ENCODE measurements at places on chromosomes 2 and 18.

GRCh38 chr18:56570978-56571377 is 67.4 kb downstream of the TXNL1 start:
- no peak for DNase-seq

- DNase-seq = no peak
Observed at GRCh38 chr18:6874315-6874714, 144.8 kb downstream of the ARHGAP28 start.

GRCh38 chr2:195532255-195532627 is 124.8 kb upstream of the SLC39A10 start:
- DNase-seq = no peak

DNA sequence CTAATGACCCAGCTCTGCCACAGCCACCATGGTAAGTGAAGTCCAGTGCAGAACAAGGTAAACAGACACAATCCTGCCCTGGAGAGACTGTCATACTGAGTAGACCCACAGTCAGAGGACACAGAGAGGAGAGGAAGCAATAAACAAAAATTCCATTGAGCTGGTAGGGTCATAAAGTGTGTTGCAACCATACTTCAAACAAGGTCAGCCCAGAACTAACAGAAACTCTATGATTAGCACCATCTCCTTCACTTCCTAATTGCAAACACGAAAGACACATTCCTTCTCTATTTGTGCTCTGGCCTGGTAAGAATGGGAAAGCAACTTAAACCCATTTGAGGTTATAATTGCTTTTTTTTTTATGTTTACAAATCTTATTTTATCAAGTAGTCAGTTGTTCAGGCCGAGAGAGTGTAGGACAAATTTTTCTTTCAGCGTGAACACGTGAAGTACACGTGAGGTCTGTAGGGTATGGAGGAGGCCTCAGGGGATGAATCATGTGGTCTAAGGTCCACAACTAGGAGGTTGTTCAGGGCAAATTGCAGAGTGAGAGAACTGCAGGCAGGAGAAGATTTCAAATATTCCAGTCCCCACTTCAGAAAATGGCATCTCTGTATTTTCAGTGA is 71.4 kb upstream of the GLS start:
- DNase-seq = no peak

GRCh38 chr2:181467966-181468707 is 11.0 kb downstream of the ITGA4 start:
- no peak for DNase-seq

DNA sequence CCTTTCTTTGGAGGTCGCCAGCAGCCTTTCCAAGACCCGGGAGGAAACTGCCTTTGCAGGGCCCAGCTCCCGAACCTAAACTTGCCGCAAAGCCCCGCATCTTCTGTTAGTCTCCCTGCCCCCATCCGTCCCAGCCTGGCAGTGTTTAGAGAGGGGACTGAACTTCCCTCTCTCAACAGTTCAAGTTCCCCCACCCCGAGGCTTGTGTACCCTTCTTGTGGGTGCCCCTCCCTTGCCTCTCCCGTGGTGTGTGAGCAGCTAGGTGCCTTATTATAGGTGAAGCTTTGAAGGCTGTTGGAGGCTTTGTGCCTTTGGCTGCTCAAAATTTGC is 1.4 kb downstream of the LBH start:
- DNase-seq = no peak

GRCh38 chr2:144595686-144596072 is 75.8 kb upstream of the ZEB2 start:
- DNase-seq = no peak

- no peak for DNase-seq
Observed at GRCh38 chr2:241073166-241074064, 28.7 kb downstream of the MTERF4 start.

DNA sequence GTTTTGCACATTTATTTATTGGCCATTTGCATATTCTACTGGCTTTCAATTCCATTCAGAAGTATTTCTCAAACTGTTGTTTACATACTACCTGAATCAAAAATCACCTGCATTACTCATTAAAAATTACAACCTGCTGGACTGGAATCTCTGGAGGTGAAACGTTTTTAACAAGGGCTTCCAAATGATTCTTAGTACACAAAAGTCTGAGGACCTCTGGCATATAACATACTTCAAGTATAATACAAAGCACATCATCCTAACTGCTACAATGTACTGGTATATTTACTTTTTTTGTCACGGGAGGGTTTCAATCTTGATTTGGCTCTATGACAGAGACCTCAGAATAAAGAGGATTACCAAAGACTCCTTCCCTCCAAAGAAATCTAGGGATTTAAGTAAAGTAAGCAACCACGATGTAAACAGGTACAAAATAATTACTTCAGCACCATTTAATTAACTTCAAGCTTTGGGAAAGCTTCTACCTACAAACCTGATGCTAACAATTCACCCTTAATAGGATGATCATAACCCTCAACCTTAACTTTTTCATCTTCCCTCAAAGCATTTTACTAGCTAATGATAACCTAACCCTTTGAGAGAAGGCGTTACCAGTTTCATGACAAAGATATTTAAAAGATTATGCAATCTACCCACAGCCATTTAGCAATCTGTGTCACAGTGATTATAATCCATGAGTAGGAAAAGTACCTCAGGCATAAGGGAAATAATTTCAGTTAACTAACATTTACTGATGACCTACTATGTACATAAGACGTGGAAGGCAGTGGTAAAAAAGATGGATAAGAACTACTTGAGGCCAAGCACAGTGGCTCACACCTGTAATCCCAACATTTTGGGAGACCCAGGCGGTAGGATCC is 24.7 kb downstream of the ATAD2B start:
- peak; percentile 63 for DNase-seq

- DNase-seq = no peak
Observed at GRCh38 chr2:232330068-232330999, 48.2 kb upstream of the ALPP start.

- DNase-seq = no peak
Observed at GRCh38 chr18:1350931-1351450, 446.3 kb downstream of the ADCYAP1 start.

DNA sequence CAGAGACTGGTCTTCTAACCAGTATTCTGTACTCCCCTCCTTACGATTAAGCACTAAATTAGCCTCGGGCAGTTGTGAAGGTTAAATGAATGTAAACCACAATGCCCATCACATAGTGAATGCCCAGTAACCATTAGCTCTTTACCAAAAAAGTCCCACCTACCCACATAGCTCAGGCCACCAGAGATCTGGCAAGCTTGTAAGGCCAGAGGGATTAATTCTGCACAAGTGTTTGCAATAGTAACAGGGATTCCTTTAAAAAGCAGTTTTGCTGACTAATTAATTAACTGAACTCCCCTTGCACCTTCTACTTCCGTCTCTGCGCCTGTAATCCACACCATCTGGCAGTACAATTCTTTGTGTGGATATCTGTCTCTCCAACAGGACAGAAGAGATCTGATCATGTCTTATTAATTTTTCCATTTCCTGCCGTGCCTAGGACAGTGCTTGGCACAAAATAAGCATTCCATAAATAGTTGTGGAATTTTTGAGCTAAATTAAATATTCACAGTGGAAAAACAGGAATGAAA is 36.2 kb upstream of the IGFBP2 start:
- DNase-seq = peak; percentile 33

GRCh38 chr2:7812231-7812995 is 869.4 kb upstream of the ID2 start:
- DNase-seq = peak; percentile 82

DNA sequence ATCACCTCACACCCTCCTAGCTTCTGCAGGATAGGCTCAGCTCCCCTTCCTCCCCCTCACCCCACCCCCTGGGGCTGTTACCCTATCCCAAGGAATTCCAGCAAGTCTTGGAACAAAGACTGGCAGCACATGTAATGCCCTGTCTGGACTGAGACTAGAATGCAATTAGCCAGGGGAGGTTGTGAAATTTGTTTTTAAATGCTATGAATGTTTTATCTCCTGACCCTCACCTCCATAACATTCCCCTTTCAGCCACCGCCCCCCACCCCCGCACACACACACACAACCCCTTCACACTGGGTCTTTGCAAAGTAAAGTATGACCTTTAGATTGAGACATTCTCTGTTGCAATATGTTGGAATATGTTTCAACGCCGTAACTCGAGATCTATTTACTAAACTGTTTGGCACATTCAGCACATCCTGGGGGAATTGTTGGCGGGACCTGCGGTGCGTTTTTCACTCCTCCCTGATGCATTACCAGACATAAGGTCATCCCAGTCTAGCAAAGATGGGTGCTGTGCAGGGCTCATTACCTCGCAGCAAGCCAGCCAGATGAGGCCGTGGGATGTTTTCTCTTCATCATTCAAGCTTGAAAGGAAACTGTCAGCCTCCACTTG is 290.7 kb upstream of the SLC14A2 start:
- DNase-seq = peak; percentile 80

- peak; percentile 23 for DNase-seq
Observed at GRCh38 chr2:205066081-205066480, 520.8 kb downstream of the PARD3B start.

DNA sequence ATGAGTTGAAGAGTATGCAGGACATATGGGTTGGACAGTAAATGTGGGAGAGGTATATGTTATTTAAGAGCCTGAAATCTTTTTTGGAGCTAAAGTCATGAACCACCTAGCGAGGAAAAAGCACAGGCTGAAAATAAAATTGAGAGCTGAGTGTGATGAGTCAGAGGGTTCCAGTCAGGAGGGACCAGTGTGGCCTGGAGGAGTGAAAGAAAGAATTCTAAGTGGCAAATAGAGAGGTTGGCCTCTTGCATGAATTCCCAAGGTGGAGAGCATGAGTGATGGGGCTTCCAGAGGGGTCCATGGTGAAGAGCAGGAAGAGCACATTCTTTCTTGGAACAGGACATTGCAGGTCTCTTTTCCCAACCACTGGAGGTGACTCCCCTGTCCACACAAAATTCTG is 282.6 kb downstream of the TDRD15 start:
- DNase-seq = no peak

DNA sequence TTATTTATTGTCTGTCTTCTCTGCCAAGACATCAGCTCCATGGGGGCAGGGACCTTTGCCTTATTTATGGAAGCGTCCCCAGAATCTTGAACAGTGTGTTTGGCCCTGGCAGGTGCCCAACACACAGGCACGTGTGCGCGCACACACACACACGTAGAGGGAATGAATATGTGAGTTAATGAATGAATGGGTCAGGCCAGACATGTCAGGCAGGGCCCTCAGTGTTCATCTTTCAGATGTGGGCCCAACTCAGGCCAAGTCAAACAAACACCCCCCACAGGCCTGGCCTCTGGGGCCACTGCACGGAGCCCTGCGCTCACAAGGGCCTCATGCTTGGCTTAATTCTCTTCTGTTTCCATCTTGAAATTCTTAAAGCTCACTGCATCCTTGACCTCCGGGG is 54.1 kb downstream of the DYSF start:
- DNase-seq = no peak

DNA sequence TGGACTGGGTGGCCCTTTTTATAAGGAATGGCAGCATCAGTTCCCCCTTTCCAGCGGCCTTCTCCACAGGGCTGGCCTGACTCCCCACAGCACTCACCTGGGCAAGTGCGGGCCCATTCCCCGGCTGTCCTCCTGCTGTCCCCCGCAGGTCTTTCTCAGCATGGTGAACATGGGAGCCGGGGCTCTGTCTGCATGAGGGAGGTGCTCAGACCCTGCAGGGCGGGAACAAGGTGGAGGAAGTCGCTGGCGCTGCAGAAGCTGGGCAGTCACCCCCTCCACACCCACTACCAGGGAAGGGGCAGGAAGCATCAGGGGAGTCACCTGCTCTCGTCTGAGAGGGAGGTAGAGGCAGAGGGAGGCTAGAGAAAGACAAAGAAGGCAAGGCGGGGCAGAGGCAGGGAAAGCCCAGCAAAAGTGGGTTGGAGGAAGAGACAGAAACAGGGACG is 12.2 kb downstream of the HES6 start:
- DNase-seq = no peak

GRCh38 chr2:121346859-121347258 is 61.9 kb upstream of the TFCP2L1 start:
- DNase-seq = no peak

DNA sequence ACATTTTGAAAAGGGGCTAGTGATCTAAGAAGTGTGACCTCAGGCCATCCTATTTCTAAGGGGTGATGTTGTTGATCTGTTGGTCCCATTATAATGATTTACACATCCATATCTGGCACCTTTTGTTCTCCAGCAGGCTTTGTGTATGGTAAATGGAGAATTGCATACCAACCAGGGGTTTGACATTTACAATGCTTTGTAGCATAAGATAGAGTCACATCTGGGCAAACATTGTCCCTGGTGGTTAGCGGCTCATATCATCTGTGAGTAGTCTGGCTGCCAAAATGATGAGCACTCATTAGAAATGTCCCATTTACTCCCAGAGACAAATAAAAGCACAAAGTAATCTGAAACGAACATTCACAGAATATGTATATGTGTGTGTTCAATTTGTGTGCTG is 1775.5 kb upstream of the CELF4 start:
- no peak for DNase-seq

DNA sequence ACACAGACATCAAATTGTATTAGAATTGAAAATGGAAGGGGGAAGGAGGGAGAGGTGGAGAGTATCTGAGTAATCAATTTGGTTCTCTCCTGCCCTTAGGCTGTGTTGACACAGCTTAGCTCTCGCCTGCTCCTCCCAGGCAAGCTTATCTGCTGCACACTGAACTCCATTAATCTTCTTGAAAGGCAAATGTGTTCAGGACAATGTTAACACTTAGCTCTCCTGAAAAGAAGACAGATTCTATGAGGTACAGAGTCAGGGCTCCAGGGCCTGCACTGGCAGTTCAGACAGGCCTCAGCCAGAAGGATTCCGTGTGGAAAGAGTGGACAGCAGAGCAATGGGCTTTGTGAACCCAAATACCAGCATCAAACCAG is 430.0 kb upstream of the TNP1 start:
- DNase-seq = peak; percentile 91

GRCh38 chr2:29405266-29405665 is 290.1 kb downstream of the CLIP4 start:
- no peak for DNase-seq

DNA sequence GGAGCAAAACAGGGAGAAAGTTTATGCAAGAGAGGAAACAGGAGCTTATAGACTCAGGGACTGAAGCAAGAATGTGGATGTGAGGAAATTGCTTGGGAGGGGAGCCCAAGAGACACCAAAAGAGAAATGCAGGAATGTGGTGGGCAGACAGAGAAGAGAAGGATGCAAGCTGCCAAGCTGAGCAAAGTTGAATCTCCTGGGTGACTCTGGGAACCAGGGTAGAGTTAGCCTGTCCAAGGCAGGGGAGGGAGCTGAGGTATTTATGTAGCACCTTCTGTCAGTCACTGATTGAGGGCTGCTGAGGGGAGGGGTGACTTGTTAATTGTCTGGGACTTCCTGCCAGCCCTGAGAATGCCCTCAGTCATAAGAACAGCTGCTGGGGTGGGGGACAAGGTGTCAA is 464.3 kb downstream of the NBAS start:
- DNase-seq = peak; percentile 18

GRCh38 chr2:57126410-57126809 is 920.2 kb upstream of the VRK2 start:
- no peak for DNase-seq

Data from astrocyte (in vitro differentiated cells and primary cell).